Heart right ventricle (tissue), 16 donors: ENCODE measurements at places on chromosomes 1 and 21. TPM values are rescaled to one million over a fixed set of nuclear protein-coding genes. Genes with fewer than 3 reads are reported as not detected.

Gene CADM3
- total RNA-seq, result 2.3 TPM

Gene OR2T29
- total RNA-seq, result not detected

Gene SAMSN1
- total RNA-seq, result 1.1 TPM

Gene TNFRSF8
- total RNA-seq, result 1.0 TPM

Gene FCGR1A
- 1.1 TPM for total RNA-seq

Gene ATP6V1G3
- total RNA-seq, result not detected

Gene CR1
- 2.0 TPM for total RNA-seq

Gene B3GALT5
- total RNA-seq, result 0.55 TPM

Gene CD101
- 0.45 TPM for total RNA-seq

Gene SMG7
- 40.5 TPM for total RNA-seq

Gene CTSS
- 18.3 TPM for total RNA-seq

Gene GBP5
- total RNA-seq, result 0.54 TPM

Gene LCE2A
- not detected for total RNA-seq

Gene ODF2L
- total RNA-seq, result 8.6 TPM

Gene LMOD1
- total RNA-seq, result 3.6 TPM

Gene OR2L2
- total RNA-seq, result not detected

Gene RABGAP1L
- total RNA-seq, result 118 TPM

Gene DHRS3
- 61.7 TPM for total RNA-seq
